M059J (cell line): ENCODE measurements at places on chromosomes 2 and 18.

DNA sequence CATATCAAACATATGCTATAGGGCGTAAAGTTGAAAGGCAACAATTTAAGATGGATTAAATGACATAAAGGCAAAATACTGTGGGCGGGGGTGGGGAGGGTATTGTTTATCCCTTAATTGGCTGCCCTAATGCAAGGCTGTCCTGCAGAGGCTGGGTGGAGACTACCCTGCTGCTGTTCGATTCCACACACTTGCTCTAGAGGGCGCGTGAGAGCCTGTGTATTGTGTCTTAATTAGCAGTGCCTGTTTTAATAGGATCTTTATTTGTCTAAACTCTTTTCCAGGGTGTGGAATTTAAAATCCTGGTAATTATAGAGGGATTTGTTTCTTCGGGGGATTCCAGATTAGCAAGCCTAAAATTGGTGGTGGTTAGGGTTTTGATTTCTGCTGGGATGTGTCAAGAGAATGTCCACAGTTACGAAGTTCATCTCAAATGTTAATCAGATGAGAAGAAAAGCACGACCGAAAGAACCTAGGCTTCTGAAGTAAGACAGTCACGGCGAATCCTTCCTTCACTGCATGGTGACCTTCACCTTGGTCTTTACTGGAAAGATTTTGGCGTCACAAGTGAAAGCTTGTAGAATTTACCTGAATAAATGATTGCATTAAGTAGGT lies 103.5 kb upstream of the MAP3K20 start:
- DNase-seq: peak; percentile 42

GRCh38 chr18:74356959-74357358 lies 41.3 kb downstream of the C18orf63 start:
- no peak for DNase-seq

- DNase-seq: no peak
These were observed 7.0 kb downstream of the KIF5C start for GRCh38 chr2:148882051-148882450.

- DNase-seq: no peak
These were observed 5.4 kb downstream of the CWC22 start for GRCh38 chr2:180001726-180002125.

DNA sequence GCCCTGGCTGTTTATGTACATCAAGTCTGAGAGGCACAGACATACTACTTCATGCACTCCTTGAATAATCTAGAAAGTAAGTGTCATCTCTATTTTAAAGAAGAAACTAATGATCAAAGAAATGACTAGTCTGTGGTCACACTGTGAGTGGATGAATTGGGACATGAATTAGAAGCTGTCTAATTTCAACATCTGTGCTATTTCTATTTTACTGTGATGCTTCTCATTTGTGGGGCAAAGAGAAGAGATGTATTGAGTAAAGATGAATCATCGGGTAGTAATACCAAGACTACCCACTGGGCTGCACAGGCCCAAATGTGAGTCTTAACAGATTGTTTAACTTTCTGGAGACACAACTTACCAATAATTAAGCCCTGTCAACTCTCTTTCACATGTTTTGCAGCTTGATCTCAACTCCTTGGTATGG lies 42.4 kb upstream of the MTIF2 start:
- DNase-seq: peak; percentile 38
